ENCODE measurements at places on chromosomes 1 and 21.
A peak's percentile ranks its signal among the peaks of the same experiment; 100 is the strongest.

DNA sequence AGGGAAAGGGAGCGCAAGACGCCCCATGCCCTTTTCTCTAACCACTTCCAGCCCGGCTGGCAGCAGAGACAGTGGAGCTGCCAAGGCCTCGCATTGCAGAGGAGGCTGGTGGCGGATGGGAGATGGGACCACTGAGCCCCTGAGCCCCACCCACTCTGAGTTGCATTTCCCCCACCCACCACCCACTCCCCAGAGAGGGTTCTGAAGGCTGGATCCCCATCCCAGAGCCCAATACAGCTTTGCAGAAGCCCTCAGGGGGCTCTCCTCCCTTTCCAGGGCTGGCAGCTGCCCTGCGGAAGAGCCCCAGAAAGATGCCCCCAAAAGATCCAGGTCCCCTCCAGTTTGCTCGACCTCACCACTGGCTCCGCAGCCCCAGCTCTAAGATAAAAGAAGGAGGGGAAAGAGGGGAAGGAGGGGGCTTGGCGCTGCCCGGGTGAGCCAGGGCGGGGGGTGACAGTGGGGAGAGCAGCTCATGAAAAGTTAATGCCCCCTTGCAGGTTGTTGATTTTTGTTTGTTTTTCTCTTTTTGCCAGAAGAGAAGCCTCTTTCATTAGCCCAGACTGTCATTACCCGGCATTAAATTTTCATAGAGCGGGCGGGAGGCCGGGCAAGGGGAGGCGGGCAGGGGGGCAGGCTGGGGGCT, 38.4 kb upstream of the CASZ1 start:
- DNase-seq, result no peak

- DNase-seq, result no peak
Observed at GRCh38 chr21:42650033-42650370, 3.4 kb upstream of the PDE9A start.

GRCh38 chr21:20511216-20511880, 486.9 kb upstream of the NCAM2 start:
- no peak for DNase-seq

GRCh38 chr1:108636876-108637275, 24.0 kb downstream of the HENMT1 start:
- DNase-seq, result no peak

- no peak for DNase-seq
Observed at GRCh38 chr1:236979149-236979900, 24.9 kb downstream of the MT1HL1 start.

GRCh38 chr1:53678507-53678906, 60.5 kb downstream of the GLIS1 start:
- no peak for DNase-seq

DNA sequence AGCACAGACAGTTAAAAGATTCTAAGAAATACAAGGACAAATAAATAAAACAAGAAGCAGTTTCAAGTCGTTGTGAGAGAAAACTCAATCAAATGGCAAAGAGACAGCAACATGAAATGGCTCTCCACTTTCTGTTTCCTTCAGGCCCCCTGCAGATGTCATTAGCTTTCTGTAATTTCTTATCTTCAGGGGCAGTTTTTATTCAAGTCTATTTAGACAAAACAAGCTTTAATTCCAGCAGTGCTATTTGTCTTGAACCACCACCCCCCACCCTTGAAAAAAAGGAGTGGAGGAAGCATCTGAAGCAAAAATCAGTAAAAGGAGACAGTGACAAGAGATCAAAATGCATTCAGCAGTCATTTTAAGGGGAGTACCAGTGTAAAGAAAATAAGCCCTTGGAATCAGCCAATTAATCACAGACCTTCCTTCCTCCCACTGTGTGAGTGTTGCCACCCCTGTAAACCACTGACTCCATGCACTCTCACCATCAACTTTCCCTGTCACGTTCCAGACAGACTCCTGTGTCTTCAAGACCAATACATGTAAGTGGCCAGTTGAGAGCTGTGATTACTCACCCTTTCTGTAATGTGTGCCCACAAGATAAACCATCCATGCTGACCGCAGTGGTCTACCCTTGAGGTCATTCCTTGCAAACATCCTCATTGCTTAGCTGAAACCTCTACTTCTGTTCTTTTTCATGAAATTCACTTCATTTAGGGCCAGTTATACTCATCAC, 136.1 kb upstream of the HOOK1 start:
- DNase-seq, result no peak

GRCh38 chr21:43196826-43197225, 28.0 kb downstream of the CRYAA start:
- DNase-seq, result no peak

DNA sequence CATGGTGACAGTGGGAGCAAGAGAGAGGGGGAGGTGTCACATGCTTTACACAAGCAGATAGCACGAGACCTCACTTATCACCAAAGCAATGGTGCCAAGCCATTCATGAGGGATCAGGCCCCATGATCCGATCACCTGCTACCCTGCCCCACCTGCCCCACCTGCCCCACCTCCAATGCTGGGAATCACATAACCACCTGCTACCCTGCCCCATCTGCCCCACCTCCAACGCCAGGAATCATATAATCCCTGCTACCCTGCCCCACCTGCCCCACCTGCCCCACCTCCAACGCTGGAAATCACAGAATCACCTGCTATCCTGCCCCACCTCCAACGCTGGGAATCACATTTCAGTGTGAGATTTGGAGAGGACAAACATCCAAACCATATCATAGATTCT, 10.6 kb upstream of the AIRE start:
- DNase-seq, result no peak

- DNase-seq, result no peak
Observed at GRCh38 chr1:204792354-204792692, 78.3 kb upstream of the NFASC start.

- DNase-seq, result peak; percentile 92
Observed at GRCh38 chr1:2133039-2133878, 61.3 kb downstream of the FAAP20 start.

DNA sequence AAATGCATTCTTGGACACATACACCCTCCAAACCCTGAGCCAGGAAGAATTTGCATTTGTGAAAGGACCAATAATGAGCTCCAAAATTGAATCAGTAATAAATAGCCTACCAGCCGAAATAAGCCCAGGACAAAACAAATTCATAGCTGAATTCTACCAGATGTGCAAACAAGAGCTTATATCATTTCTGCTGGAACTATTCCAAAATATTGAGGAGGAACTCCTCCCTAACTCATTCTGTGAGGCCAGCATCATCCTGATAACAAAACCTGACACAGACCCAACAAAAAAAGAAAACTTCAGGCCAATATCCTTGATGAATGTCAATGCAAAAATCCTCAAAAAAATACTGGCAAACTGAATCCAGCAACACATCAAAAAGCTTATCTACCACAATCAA, 6.7 kb downstream of the SPRR2E start:
- no peak for DNase-seq

GRCh38 chr1:94708299-94708685, 111.9 kb upstream of the SLC44A3 start:
- no peak for DNase-seq

DNA sequence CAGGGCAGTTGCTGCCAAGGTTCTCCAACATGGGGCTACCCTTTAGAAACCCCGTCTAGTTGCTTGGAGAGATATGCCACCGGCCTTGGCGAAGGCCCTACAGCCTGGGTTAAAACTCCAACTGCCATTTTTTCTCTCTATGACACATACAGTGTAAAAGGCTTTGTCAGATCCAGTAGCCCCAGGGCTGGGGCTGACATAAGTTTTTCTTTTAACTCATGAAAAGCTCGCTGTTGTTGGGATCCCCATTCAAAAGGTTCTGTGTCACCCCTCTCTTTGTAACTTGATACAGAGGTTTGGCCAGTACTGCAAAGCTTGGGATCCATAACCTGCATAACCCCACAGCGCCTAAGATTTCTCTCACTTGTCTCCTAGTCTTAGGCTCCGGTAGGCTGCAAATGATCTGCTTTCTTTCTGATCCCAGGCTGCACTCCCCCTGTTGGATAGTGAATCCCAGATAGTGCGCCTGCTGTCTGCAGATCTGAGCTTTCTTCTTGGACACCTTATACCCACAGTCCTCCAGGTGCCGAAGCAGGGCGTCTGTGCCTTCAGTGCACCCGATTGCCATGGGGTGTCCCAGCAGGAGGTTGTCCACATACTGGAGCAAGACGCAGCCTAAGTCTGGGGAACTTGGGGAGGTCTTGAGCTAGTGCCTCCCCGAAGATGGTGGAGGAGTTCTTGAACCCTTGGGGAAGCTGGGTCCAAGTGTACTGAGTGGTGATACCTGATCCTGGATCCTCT, 406.2 kb downstream of the TGFB2 start:
- DNase-seq, result no peak

DNA sequence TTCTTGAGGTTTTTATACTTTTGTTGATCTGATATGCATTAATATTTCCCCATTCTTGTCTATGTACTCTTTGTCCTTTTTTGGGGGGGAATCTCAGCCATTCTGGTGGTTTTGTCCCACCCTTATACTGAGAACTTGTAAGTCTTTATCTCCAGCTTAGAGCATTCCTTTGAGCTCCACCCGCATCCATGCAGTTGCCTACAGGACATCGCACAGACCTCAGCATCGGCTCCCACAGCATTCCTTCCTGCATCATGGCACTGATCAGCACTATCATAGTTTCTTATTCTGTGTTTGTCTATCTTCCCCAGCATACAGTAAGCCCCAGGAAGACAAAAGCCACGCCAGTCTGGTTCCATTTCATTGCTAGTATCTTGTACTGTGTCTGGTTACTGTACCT, 33.0 kb downstream of the HHAT start:
- no peak for DNase-seq

GRCh38 chr21:42611852-42612251, 41.6 kb upstream of the PDE9A start:
- no peak for DNase-seq

- DNase-seq, result no peak
Observed at GRCh38 chr1:246947255-246947654, 15.5 kb upstream of the AHCTF1 start.

DNA sequence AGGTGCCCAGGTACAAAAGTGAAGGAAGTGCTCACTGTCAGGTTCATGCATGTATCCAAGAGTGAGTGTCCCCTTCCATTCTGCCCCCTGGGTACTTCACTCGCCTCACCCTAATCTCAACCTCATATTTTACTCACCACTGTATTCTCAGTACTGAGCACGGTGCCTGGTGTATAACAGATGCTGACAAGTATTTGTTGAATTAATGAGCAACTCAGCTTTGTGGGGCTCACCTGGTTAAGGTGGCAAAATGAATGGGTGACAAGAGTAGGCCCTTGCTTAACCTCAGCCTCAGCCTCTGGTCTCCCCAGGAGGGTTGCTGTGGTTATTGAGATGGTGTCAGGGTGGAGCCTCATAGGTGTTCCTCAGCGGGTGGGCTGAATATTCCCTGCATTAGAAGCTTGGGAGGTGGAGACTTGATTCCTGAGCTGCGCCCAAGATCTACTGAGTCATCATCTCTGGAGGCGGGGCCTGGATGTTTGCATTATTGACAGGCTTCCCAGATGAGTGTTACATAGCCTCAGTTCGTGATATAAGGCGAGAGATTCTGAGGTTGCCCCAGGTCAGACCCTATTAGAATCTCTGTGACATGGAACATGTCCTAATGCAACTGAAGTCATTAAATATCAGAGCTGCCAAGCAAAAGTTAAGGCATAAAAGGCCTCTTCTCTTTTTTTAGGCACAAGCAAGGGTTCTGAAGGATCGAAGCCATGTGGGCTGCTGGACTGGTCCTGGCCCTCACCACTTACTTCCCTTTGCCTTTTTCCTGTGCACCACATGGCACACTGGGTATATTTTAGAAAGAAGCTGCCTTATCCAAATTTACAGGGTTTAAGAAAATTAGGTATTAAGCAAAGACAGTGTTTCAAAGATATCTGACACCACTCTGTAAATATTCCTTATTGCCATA, 39.2 kb downstream of the SYT6 start:
- no peak for DNase-seq

- peak; percentile 67 for DNase-seq
Observed at GRCh38 chr1:156020293-156021092, at the start of gene SSR2. TSS of gene SSR2 (minus strand) at chr1:156020951. CDS start at chr1:156020167, 784 bp downstream.

DNA sequence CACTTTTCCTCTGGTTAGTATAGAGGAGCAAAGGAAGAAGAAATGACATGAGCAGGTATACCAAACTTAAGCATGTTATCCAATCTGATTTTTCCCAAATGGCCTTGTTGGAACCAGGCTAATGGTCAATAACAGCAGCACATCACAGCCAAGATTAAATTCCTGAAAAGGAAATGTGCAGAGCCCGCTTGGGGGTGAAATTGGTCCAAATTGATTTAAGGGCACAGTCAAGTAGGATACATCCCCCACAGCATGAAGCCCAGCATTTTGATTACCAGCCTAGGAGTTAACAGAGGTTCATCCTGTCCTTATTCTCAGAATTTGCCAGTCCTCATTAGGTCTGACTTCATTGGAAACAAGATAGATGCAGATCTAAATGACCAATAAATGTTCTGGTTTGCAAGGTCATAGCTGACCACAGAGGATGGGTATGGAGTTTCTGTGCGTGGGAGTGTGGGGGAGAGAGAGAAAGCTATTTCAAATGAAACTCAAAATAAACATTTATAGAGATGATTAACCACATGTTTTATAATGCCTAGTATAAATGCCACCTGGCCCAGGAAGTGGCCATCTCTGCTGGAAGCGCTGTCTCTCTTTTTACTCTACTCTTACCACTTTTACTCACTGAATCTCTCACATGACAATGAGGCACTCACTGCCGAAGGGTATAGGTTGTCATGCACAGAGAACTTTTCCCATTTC, 38.7 kb downstream of the RGS5 start:
- DNase-seq, result no peak

GRCh38 chr21:26948194-26948593, 18.7 kb downstream of the ADAMTS5 start:
- DNase-seq, result no peak

GRCh38 chr1:75733661-75734060, 9.2 kb downstream of the ACADM start:
- no peak for DNase-seq

DNA sequence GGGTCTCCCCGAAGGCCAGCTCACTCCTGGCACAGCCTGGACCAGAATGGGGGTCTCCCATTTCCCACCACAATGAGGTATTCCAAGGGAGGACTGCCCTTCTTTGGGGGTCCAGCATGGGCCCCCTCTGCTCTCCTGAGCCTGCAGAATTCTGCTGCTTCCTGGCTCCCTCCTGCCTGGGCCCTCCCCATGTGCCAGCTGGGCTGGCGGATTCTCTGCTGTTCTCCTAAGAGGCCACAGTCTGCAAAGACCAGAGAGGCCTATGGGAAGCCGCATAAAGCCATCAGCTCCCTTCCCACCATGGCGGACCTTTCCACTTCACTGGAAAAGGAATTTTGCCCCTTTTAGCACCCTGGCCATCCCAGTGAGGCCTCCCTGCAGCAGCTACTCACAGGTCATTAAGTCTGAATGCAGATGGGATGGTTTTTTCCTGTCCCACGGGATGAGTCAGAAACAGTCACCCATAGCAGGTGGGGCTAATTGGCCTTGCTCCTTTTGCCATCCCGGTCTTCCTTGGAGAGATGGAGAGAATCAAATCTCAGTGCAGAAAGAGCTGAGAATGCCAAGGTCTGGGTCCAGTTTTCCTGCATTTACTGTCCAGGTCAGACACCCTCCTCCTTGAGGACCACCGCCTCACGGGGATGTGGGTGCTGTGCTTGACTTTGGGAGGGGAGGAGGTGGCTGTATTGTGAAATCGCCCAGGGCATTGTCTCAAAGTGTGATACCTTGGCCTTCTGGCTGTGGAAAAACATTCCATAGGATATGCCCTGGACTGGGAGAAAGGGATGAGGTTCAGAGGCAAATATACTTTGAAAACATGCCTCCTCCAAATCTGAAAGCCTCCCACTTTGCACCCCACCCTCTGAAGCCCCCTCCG, 23.2 kb downstream of the MYBPH start:
- no peak for DNase-seq

Measured in stimulated activated CD8-positive, alpha-beta memory T cell treated with anti-CD3 and anti-CD28 coated beads, Interleukin-7, amount 100 ng/mL, for 48 hours (primary cell).